ENCODE measurements at places on chromosomes 1 and 21.

- DNase-seq = no peak
These were observed 342.0 kb upstream of the CAMK1G start for GRCh38 chr1:209241487-209241886.

- DNase-seq = no peak
These were observed 8.3 kb downstream of the SDE2 start for GRCh38 chr1:225990705-225991464.

DNA sequence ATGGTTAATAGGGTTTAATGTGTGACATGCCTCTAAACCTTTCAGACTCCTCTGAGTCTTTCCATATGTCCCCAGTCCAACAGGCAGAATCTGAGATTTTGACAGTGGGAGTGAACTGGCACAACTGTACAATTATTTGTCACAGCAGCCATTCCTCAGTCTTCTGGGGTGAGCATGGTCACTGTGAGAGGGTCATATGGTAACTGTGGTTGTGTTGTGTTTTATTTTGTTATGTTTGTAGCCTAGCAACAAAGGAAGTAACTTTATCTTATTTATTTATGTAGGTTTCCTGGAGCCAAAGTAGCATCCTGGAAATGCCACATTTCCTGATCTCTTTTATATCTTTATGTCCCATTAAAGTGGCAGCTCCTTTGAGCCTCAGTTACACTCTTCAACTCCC, 1067.9 kb downstream of the TTLL7 start:
- no peak for DNase-seq

- DNase-seq = no peak
These were observed 185.3 kb downstream of the ZP4 start for GRCh38 chr1:237705462-237705861.

DNA sequence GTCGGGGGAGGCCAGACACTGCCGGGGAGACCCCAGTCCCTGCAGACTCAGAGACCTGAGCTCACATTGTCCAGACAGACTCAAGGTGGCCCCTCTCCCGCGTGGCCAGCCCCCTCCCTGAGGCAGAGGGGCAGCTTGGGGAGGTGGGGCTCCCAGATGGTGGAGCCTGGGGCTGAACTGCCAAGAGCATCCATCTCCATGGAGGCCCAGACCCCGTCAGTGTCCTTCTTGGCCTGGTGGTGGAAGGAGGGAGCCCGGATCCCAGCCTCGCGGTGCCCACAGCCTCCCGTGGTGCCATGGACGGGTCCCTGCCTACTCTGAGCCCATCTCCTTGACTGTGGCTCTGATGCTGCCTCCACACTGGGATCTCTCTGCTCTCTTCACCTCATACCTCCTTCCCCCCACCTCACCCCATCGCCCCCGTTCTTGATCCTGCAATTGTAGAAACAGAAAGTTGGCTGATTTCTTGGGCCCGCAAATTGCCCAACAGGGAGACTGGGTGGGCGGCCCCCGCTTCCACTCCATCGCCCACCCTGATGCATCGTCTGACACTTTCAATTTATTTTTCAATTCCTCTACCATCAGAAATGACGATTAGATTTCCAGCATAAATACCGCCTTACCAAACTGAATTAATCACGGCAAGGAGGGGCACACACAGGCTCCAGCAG, 348.9 kb downstream of the MATN1 start:
- DNase-seq = no peak

GRCh38 chr21:45384656-45385548, 20.1 kb upstream of the COL18A1 start:
- DNase-seq = peak; percentile 2
